ENCODE measurements at places on chromosomes 12 and 14. TPM values are rescaled to one million over a fixed set of nuclear protein-coding genes. Genes with fewer than 3 reads are reported as not detected.

- no peak overlapping the region for H3K27ac ChIP-seq
- H3K4me3 ChIP-seq, result no peak overlapping the region
- H3K4me1 ChIP-seq, result peaks cover 18% of the 10 kb centered on the region
- H3K36me3 ChIP-seq, result no peaks in the 10 kb centered on the region
- H3K27me3 ChIP-seq, result no peaks in the 10 kb centered on the region
These were observed 13.4 kb upstream of the NT5DC3 start for GRCh38 chr12:103854372-103854973.

- no peaks in the 10 kb centered on the region for H3K4me1 ChIP-seq
- no peaks in the 10 kb centered on the region for H3K36me3 ChIP-seq
- no peaks in the 10 kb centered on the region for H3K27me3 ChIP-seq
These were observed 489.1 kb downstream of the FUT8 start for GRCh38 chr14:65901595-65901994.

DNA sequence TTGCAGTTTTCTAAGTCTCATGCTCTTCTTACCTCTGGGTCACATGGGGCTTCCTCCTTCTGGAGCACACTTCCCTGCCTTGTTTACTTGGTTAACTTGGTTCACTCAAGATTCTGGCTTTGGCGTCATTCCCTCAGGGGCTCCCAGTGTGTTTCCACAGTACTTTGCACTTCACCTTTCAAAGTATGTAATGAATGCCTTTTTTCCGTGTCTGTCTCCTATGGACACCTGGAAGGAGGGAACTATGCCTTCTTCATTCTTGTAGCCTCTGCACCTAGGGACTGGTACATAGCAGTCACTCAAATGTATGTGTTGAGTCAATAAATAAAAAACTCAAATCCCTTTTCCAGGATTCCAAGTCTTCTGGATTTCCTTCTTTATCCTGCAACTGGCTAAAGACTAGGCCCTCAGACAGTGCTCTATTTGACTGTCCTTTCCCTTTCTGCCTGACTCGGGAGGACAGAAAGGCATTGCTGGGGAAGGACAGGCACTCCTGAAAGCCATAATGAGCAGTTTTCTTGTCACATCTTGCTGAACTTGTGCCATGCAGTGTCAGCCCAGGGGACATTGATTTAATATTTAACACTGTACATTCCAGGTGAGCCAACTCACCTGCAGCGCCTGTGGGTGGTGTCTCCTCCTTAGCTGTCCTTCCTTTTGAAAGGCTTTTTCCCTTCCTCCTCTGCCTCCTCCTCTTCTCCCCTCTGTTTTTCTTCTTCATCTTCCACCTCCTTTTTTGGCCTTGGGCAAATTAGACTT lies 12.8 kb downstream of the MYRFL start:
- peak overlapping the region; percentile 87 for H3K27ac ChIP-seq
- DNase-seq, result peak; percentile 43
- peaks cover 18% of the 10 kb centered on the region for H3K4me1 ChIP-seq
- no peaks in the 10 kb centered on the region for H3K27me3 ChIP-seq

GRCh38 chr12:66971816-66972215 lies 292.9 kb upstream of the GRIP1 start:
- H3K4me1 ChIP-seq, result peaks cover 6% of the 10 kb centered on the region
- no peak overlapping the region for H3K4me3 ChIP-seq
- no peaks in the 10 kb centered on the region for H3K27me3 ChIP-seq
- H3K27ac ChIP-seq, result no peak overlapping the region

- H3K4me1 ChIP-seq, result no peaks in the 10 kb centered on the region
- no peaks in the 10 kb centered on the region for H3K27me3 ChIP-seq
- no peak overlapping the region for H3K4me3 ChIP-seq
These were observed 19.0 kb downstream of the SPRING1 start for GRCh38 chr12:116718655-116719454.

GRCh38 chr14:73764406-73765280 lies 50.5 kb upstream of the PNMA1 start:
- no peak for DNase-seq
- H3K36me3 ChIP-seq, result no peaks in the 10 kb centered on the region
- H3K27ac ChIP-seq, result peak overlapping the region; percentile 15

DNA sequence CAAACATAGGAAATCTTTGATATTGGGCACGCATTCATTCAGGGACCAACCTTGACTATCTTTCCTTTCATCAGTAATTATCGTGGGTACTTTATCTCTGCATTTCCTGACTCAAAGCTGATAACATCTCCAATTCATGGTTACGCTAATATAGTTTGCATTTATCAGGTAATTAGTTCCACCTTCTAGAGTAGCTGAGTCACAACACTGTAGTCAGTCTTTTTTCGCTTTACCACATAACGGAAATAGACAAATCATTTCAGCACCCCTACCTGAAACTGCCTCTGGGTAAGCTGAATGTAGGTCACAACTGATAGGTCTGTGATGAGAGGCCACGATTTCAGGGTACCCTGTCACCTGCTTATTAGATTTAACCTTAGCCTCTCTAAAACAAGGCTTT lies 36.7 kb upstream of the IL22 start:
- no peaks in the 10 kb centered on the region for H3K4me1 ChIP-seq
- H3K4me3 ChIP-seq, result no peak overlapping the region
- no peak for DNase-seq
- H3K36me3 ChIP-seq, result no peaks in the 10 kb centered on the region
- H3K27ac ChIP-seq, result no peak overlapping the region
- H3K27me3 ChIP-seq, result no peaks in the 10 kb centered on the region

- H3K4me1 ChIP-seq, result peaks cover 22% of the 10 kb centered on the region
- H3K27me3 ChIP-seq, result no peaks in the 10 kb centered on the region
- no peak for DNase-seq
- H3K36me3 ChIP-seq, result no peaks in the 10 kb centered on the region
These were observed 110.9 kb downstream of the SCAF11 start for GRCh38 chr12:45879363-45879895.

DNA sequence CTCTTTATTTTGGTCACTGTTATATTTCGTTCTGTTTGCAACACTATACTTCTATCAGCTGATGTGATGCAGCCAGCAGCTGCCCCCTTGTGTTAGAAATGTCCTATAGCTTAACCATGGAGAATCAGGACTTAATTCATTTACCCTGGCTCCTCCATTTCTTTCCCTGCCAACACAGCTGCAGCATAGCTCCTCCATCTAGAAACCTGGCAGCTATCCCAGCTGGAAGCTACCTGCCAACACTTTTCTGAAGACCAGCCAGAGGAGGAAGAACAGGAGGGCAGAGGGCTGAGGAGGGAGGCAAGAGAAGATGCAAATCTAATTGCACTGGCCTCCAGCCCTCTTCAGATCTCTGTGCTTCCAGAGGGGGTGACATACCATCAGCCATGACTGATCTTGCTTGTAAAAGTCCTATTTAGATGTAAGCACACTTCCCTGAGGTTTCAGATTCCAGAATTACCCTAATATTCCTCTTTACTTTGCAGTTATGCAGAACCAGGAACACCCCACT lies 156.8 kb upstream of the TMEM260 start:
- DNase-seq, result peak; percentile 84
- no peak overlapping the region for H3K4me3 ChIP-seq
- H3K36me3 ChIP-seq, result no peaks in the 10 kb centered on the region
- H3K4me1 ChIP-seq, result no peaks in the 10 kb centered on the region
- no peaks in the 10 kb centered on the region for H3K27me3 ChIP-seq
- H3K27ac ChIP-seq, result peak overlapping the region; percentile 46

DNA sequence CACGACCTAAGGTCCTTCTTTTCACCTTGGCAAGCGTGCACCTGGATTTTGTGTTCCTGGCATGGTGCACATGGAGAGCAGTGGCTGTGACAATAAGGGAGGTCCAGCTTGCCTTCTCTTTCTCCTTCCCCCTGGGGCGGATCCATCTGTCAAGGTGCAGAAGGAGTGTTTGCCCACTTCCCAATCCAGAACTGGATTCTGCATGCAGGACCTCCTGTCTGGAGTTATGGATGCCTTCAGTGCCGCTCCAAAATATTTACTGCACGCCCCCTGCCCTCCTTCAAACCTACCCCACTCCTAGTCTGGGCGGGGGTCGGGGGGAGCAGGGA lies 192.7 kb downstream of the DPF3 start:
- H3K27ac ChIP-seq, result no peak overlapping the region
- H3K27me3 ChIP-seq, result no peaks in the 10 kb centered on the region
- H3K4me3 ChIP-seq, result no peak overlapping the region
- DNase-seq, result no peak

GRCh38 chr14:70881549-70882177 lies 25.6 kb upstream of the PCNX1 start:
- no peaks in the 10 kb centered on the region for H3K36me3 ChIP-seq
- H3K27ac ChIP-seq, result no peak overlapping the region
- H3K4me3 ChIP-seq, result no peak overlapping the region
- no peaks in the 10 kb centered on the region for H3K4me1 ChIP-seq
- no peaks in the 10 kb centered on the region for H3K27me3 ChIP-seq

GRCh38 chr12:40446385-40446784 lies 221.6 kb downstream of the LRRK2 start:
- peak; percentile 31 for DNase-seq
- H3K27me3 ChIP-seq, result no peaks in the 10 kb centered on the region
- H3K27ac ChIP-seq, result no peak overlapping the region
- no peaks in the 10 kb centered on the region for H3K4me1 ChIP-seq

DNA sequence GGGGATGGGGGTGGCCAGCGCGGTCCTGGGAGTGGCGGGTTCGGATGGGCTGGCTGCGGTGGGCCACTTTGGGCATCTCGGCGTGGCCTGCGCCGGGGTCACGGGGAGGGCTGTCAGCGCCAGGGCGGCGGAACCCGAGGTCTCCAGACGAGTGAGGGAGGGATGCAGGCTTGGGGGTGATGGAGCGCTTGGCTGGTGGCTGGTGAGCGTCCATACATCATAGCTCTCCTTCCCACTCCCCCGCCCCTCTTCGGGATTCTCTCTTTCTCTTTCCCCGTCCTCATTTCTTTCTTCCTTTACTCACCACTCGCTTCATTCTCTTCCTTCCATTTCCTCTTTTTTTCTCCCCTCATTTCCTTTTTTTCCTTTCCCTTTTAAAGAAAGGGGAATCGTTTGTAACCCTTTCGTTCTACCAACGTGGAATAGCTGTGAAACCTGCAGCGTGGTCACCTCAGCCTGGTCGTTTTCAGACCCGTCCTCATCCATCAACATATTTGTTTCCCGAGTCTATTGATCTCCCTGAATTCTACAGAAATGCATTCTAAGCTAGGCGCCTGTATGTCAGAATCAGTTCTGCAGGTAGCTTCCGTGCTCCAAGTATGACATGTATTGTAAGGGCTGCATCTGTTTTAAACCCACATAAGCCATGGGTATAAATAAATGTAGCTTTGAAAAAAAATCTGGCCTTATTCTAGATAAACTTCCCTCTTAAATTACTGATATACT lies 260.3 kb upstream of the E2F7 start:
- no peak overlapping the region for H3K27ac ChIP-seq
- H3K4me1 ChIP-seq, result peaks cover 4% of the 10 kb centered on the region

DNA sequence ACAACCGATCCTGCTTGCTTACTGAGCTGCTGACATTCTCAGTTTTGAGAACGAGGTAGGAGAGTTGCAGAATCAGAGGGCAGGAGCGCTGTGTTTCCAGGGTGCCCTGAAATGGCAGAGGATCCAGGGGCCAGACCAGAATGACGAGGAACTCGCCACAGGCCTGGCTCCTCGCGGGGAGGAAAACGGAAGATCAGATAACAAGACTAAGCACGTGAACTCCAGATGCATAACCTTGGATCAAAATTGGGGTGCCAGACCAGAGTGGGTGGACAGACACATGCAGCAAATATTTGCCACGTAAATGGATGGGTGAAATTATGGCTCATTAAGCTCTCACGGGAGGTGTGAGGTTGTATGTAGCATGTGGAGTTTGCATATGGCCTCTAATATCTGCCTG lies 46.5 kb downstream of the ELK3 start:
- DNase-seq, result no peak
- H3K27me3 ChIP-seq, result no peaks in the 10 kb centered on the region
- peaks cover 21% of the 10 kb centered on the region for H3K4me1 ChIP-seq
- no peak overlapping the region for H3K4me3 ChIP-seq
- H3K36me3 ChIP-seq, result no peaks in the 10 kb centered on the region

DNA sequence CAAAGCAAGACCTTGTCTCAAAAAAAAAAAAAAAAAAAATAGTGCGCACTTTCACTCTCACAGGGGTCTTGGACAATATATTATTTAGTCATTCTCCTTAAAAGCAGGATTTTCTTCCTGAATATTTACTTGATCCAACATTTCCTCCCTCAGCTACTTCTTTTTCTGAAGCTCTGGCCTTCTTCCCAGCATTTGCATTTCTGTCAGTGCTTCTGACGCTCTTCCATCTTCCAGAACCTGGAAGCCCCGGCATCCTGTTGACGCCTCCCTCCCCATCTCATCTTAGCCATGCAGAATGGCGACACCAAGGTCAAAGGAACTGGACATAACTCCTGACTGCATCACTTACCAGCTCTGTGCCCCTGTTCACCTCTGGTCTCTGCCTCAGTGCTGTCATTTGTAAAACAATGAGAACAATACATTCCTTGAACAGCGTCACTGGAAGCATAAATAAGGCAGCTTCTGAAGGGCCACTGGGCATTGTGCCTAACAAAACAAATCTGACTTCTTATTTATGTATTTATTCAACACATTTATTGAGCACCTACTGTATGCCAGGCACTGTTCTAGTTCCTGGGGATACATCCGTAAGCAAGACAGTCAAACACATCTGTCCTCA lies 90.9 kb upstream of the MDM1 start:
- no peaks in the 10 kb centered on the region for H3K27me3 ChIP-seq
- H3K4me3 ChIP-seq, result no peak overlapping the region
- H3K4me1 ChIP-seq, result peaks cover 7% of the 10 kb centered on the region
- H3K36me3 ChIP-seq, result no peaks in the 10 kb centered on the region
- no peak for DNase-seq

- DNase-seq, result no peak
- H3K4me3 ChIP-seq, result no peak overlapping the region
- no peaks in the 10 kb centered on the region for H3K36me3 ChIP-seq
- no peak overlapping the region for H3K27ac ChIP-seq
- no peaks in the 10 kb centered on the region for H3K27me3 ChIP-seq
These were observed 8.9 kb upstream of the EEA1 start for GRCh38 chr12:92938018-92938417.

- H3K27ac ChIP-seq, result no peak within 1 kb of the TSS
- peaks cover 8% of the 10 kb centered on the region for H3K4me1 ChIP-seq
- no peak within 1 kb of the TSS for H3K4me3 ChIP-seq
- H3K27me3 ChIP-seq, result peaks cover 91% of the 10 kb centered on the region
- no peaks in the 10 kb centered on the region for H3K36me3 ChIP-seq
- peak; percentile 15 for DNase-seq
These were observed 113.9 kb upstream of the MYL2 start for GRCh38 chr12:111034083-111034885.

GRCh38 chr12:72010356-72010755 lies 71.7 kb downstream of the TPH2 start:
- no peaks in the 10 kb centered on the region for H3K4me1 ChIP-seq
- no peaks in the 10 kb centered on the region for H3K36me3 ChIP-seq
- no peaks in the 10 kb centered on the region for H3K27me3 ChIP-seq
- no peak overlapping the region for H3K27ac ChIP-seq

GRCh38 chr12:902581-902980 lies 46.9 kb downstream of the RAD52 start:
- peaks cover 5% of the 10 kb centered on the region for H3K36me3 ChIP-seq
- H3K27ac ChIP-seq, result peak overlapping the region; percentile 6
- H3K27me3 ChIP-seq, result no peaks in the 10 kb centered on the region

LTB4R gene
- polyA plus RNA-seq, result 6.2 TPM

GDF3 gene
- not detected for polyA plus RNA-seq

RPL41 gene
- polyA plus RNA-seq, result 2,240 TPM

SETD3 gene
- polyA plus RNA-seq, result 43.6 TPM

GYS2 gene
- 0.16 TPM for polyA plus RNA-seq

TAS2R7 gene
- not detected for polyA plus RNA-seq

HPD gene
- polyA plus RNA-seq, result 9.2 TPM

USP44 gene
- not detected for polyA plus RNA-seq

SERPINA1 gene
- polyA plus RNA-seq, result 3,463 TPM

PZP gene
- 0.49 TPM for polyA plus RNA-seq

FAM181A gene
- polyA plus RNA-seq, result 0.90 TPM

All from hepatocyte (in vitro differentiated cells).